ENCODE measurements at places on chromosomes 6 and 20.
A peak's percentile ranks its signal among the peaks of the same experiment; 100 is the strongest.

- DNase-seq, result no peak
Measured at GRCh38 chr20:50199703-50200102, 9.1 kb downstream of the CEBPB start.

DNA sequence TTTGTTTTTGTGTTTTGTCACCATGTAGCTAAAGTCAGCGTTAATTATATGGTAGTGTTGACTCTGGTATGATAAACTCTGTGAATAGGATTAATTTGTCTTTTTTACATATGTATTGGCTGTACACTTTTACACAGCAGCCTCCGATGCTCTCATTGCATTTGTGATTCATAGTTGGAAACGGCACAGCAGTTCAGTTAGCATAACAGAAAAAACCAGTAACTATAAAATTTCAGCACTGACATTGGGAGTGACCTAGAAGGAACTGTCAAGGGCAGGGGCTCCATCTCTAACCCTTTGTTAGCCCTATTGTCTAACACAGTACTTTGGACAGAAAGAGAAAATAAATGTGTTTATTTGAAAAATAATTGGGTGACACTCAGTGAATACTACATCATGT, 5.6 kb upstream of the BEND6 start:
- no peak for DNase-seq

DNA sequence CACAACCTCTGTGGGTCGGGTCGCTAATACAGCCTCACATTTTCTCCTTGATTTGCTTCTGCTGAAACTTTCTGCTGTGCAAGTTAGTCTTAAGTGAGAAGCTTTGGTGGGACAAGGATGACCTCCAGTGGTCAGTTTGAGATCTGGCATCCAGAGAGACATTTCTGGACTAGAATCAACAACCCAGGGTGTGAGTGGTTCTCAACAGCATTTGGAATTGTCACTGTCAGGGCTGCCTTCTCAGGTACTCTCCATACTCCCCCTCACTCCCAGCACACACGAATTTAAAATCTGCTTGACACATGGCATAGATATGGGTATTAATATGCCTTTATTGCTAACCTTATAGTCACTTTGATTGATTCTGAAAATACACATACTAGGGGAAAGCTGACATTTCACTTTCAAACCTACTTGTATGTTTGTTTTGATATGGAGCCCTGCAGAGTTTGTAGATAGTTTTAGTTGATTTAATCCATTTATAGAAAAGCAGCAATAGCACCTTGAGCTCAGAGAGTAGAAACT, 13.2 kb downstream of the OTOR start:
- peak; percentile 36 for DNase-seq

- no peak for DNase-seq
Measured at GRCh38 chr6:30963641-30964040, 19.9 kb upstream of the MUC21 start.

DNA sequence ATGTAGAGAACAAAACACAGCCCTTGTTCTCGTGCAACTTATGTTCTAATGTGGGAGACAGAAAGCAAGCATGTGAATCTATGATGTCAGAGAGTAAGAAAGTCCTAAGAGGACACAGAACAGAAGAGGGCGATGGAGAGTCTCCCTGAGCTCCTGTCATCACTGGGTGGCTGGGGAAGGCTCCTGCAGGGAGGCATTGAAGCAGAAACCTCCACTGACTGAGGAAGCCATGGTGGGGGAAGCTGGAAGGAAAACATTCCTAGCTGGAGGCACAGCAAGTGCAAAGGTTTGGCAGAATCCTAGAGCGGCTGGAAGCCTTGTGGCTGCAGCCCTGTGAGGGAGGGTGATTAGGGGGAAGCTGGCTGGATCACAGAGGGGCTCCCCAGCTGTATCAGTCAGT, 248.0 kb downstream of the CDH26 start:
- DNase-seq, result no peak

GRCh38 chr6:134080171-134080795, 27.9 kb upstream of the SLC2A12 start:
- peak; percentile 34 for DNase-seq

DNA sequence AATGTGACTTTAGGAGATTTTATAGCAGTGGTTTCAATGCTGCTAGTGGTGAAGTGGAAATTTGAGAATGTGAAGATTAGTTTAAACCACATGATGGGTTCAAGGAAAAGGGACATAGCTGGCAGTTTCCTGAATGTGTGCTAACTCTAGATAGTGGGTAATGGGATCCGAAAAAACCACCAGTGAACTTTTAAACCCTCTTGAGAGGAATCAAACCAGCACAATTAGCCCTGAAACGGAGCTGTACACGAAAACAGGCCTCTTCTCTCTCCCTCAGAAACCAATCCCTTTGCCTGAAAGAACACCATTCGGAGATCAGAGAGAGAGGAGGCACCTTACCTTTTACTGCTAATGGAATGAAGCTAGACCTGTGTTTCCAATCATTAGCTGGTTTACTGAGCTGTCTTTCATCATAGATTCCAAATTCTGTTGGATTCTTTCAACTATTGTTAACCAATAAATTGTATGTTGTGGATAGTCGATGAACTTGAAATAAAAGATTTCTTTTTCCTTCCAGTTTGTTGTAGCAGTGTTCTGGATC, 103.9 kb downstream of the AIG1 start:
- no peak for DNase-seq

DNA sequence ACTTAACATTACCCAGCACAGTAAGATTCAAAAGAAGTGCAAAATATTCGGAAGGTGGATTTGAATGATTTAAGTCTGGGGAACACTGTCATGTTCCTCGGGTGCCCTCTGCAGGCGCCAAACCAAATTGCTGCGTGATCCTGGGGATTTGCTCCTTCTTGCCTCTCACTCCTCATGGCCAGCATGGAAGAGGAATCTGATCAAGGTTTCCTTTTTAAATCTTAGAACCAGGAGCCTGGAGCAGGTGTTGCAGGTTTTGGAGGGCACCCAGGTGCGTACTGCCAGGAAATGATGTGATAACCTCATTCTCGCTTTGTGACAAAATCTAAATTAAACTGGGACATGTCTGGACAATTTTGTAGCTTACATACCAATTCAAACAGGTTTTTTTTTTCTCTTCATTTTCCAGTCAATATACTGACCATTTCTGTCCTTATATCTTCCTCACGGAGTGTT, 8.1 kb upstream of the PFDN4 start:
- peak; percentile 85 for DNase-seq

GRCh38 chr20:18567739-18568091, 483 bp downstream of the SMIM26 start:
- no peak for DNase-seq

DNA sequence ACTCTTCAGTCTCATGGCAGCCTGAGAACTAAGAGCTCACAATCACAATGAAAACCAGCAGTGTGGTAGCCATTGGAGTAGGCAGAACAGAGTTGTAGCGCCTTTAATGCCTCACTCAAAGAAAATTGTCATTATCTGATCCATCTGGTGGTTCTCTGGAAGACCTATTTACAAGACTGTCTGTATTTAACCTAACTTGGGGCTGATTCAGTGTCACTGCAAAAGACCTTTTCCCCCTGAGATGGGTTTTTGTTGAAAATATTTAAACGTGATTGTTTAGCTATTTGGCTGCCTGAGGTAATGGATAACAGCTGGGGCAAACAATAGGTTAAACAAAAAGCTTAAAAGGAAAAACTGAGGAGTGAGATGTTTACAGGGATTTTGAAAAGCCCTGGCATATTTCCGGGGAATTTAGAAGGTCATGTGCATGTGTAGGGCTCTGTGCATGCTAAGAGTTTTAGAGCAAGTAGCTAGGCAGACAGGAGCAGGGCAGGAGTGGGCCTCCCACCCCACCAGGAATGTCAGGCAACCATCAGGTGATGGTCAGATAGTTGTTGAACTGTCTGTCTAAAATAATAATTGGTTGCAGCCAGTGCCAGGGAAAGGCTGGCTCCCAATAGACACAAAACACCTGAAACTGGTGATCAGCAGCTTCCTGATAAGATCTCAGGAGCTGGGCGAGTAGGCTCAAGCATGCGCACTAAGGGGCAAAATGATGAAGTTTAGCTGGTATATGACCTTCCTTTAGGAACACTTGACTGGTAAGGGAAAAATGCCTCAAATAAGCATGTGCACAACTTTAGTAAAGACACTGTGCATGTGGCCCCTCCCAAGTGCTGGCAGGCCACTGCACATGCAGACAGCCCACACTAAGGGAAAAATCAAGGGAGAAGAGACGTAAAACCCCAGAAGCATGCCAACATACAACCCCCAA, 70.8 kb upstream of the AKIRIN2 start:
- no peak for DNase-seq

- no peak for DNase-seq
Measured at GRCh38 chr6:37478827-37479226, 20.9 kb downstream of the CCDC167 start.

GRCh38 chr20:43243672-43244269, 54.1 kb upstream of the PTPRT start:
- DNase-seq, result no peak

- no peak for DNase-seq
Measured at GRCh38 chr20:41848180-41848579, 230.0 kb upstream of the CHD6 start.

GRCh38 chr6:2205396-2205795, 40.0 kb downstream of the GMDS start:
- no peak for DNase-seq

DNA sequence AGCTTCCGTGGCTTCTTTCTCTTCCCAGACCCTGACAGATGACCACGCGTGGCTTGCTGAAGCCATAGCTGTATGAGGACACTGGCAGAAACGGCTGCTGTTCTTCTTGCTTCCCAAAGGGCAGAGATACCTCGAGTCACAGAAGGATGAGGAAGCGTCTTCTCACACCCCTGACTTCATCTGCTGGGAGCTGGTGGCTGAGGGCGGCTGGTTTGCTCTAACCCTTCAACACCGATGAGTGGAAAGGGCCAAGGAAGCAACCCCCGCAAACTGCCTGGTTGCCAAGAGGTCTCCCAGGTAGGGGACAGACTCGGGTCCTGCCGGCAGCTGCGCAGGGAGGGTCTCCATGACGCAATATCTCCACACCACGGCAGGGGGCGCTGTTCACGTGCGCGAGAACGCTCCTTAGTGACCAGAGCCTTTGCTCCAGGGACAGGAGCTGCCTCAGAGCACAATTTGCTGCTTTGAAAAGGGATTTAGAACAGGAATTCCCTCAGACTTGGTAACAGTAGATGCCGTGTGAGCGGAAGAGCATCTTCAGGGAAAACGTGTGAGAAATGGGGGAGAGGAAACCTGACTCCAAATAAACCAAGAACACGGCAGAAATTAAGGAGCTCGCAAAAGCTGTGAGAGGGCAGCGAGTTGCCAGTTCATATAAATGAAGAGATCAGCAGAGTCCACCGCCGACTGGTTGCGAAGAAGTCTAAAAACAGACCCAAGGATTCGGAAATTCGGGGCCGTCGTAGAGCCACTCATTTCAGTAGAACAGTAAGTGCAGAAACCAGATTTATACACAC, 80.2 kb downstream of the ERMARD start:
- DNase-seq, result peak; percentile 72

DNA sequence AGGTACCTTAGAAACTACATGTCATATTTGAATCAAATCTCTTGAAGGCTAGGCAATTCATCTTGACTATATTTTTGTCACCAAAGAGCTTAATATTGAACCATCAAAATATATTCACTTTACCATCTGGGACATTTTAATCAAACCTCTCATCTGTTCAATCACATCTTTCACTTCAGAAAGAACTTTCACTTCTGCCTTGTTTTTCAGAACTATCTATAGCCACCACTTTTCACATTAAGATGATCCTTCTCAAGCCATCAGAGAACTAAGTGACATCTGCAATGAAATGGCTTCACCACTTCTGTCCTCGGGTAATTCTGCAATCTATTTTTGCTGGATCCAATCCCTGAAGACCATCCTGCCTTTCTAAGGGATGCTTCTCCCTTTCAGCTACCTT, 57.8 kb downstream of the OR2B2 start:
- no peak for DNase-seq

DNA sequence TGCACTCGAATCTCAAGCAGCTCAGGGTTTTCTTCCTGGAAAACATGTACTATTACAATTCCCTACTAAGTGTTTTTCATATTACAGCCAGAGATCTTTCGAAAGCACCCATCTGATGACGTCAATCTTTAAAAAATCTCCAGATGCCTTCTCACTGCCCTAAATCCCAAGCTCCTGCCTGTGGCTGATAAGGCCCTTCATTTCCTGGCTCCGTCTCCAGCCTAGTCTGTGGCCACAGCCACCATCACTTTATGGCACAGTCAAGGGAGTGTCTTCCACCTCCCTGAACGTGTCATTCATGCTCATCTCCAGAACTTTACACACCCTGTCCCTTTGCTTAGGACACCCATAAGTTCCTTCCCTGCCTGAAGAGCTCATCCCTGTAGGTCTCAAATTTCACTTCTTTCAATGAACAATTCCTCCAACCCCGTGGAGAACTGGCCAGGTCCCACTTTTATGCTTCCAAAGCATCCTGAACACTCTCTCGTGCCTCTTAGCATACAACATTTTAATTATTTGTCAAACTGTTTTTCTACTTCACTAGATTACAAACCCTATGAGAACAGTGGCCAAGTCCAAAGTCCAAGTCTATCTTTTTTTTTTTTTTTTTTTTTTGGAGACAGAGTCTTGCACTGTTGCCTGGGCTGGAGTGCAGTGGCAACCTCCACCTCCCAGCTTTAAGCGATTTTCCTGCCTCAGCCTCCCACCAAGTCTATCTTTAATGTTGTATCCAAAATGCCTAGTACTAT, 106.1 kb upstream of the AGPAT4 start:
- no peak for DNase-seq

- no peak for DNase-seq
Measured at GRCh38 chr6:125738276-125738675, 11.2 kb upstream of the HEY2 start.

DNA sequence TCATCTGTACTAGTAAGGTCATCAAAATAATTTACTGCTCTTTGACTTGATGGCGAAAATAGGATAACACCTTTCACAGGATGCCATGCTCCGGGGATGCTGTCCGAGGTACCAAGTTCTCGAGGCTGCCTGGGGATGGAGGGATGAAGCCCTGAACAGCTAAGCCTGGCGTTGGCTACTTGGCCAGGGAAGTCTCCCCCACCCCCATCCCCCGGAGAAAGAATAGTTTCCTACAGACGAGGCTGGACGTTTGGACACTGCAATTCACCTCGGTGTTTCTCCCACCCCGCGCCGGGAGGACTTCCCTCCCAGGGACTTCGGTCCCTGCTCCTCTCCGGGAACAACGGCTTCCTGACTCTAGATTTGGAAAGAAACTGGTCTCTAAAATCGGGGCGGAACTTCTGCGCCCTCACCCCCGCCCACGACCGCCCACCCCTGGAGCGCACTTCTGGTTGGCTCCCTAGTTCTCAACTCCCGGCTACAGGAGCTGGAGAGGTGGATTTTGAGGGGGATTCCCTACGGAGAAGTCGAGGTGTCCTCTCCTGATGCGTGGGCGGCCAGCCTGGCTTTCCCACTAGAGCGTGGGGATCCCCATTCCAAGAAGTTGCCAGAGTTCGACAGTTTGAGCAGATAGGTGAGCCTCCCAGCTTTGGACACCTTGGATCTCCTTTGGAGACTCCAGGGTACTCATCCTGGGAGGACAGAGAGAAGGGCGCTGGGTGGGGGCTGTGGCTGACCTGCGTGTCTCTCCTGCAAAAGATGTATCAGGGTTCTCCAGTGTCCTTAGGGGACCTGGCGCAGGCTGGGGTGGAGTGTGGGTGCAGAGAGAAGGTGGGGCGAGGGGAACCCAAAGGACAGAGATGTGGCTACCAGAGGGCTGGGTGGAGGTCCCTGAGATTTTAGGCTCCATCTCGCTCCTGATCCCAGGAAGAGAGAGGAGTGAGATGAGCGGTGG, 1.1 kb downstream of the PCSK2 start:
- DNase-seq, result no peak

GRCh38 chr6:66291905-66292304, 584.9 kb upstream of the EYS start:
- DNase-seq, result no peak

GRCh38 chr6:36691612-36692011, 6.0 kb upstream of the RAB44 start:
- no peak for DNase-seq

- DNase-seq, result no peak
Measured at GRCh38 chr6:105814745-105815536, 271.2 kb upstream of the PRDM1 start.
